Retina (tissue), 1 donor: ENCODE measurements at places on chromosomes 11 and 22.
A peak's percentile ranks its signal among the peaks of the same experiment; 100 is the strongest.

GRCh38 chr11:57742087-57742452, 779 bp downstream of the SELENOH start:
- no peak for DNase-seq

- no peak for DNase-seq
Observed at GRCh38 chr11:116644201-116644940, 128.4 kb downstream of the BUD13 start.

- DNase-seq, result no peak
Observed at GRCh38 chr11:73281201-73281741, 9.1 kb downstream of the P2RY6 start.

DNA sequence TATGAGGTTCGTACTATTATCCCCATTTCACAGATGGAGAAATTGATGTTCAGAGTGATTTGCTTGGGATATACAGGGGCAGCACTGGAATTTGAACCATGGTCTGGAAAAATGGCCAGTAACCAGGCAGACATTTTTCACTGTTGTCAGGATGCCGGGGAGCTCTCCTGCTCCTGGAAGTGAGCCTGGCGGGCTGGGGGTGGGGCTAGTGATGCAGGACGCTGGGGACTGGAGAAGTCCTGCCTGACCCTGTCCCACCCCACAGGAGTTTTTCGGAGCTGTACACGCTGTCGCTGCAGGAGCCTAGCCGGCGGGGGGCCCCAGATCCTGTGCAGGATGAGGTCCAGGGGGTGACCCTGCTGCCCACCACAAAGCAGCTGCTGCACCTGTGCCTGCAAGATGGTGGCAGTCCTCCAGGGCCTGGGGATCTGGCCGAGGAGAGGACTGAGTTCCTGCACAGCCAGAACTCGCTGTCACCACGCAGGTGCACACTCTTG, 11.1 kb downstream of the SIPA1 start:
- DNase-seq, result no peak

DNA sequence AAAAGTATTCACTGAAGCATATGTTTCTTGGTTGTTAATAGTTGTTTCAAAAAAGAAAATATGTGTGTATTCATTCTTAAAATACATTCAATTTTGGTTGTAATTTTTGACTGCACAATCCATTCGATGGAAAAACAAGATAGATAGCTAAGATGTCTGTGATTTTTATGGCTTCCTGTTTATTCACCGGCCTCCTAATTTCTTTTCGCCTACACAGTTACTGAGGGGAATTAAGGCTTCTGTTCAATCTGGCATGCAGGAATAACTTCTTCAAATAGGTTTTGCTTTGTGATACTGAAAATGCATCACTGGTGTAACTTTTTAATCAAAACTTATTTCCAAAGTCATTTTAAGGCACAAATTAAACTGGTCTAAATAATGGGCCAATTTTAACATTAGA, 290.8 kb upstream of the ARHGAP42 start:
- no peak for DNase-seq

DNA sequence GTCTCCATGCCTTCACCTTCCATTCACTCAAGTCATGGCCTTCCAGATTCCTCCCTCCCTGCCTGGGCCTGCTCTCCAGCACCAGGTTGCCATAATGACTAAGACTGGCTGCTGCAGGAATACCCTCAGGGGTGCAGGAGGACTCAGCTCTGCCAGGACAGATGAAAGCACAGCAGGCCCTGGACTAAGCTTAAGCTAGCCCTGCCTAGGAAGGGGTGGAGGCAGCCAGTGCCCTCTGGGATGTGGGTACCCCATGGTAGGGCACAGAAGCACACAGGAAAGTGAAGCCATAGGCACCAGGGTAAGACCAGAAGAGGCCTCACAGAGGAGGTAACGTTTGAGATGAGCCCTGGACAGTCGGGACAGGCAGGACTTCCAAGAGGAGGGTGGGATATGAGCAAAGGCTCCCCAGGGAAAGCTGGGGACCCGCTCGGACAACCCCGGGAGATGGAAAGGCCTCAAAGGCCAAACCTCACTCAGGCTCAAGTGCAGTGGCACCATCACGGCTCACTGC, 3.0 kb upstream of the RIN1 start:
- DNase-seq, result no peak

GRCh38 chr11:83069441-83070043, 2.2 kb downstream of the RAB30 start:
- peak; percentile 9 for DNase-seq

- no peak for DNase-seq
Observed at GRCh38 chr11:102393272-102393730, 46.3 kb downstream of the BIRC2 start.

DNA sequence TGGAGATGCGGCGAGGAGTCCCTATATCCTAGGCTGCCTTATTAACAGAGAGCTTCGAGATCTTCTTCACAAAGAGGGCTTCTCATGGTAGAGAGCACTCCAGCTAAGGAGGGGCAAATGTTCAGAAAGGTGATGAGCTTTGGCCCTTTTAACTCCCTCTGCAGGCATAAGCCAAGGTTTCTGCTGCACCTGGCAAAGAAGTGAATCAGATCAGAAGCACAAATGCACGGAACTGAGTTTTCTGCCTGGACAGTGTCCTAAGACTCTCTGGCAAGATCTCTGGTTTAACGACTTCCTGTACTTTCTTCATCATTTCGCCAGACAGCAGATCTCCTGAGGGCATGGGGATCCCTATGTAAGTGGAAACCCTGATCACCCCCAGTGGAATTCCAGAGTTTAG, 37.2 kb downstream of the POU2AF3 start:
- DNase-seq, result no peak

GRCh38 chr11:79503028-79503427, 62.2 kb upstream of the TENM4 start:
- DNase-seq, result no peak

DNA sequence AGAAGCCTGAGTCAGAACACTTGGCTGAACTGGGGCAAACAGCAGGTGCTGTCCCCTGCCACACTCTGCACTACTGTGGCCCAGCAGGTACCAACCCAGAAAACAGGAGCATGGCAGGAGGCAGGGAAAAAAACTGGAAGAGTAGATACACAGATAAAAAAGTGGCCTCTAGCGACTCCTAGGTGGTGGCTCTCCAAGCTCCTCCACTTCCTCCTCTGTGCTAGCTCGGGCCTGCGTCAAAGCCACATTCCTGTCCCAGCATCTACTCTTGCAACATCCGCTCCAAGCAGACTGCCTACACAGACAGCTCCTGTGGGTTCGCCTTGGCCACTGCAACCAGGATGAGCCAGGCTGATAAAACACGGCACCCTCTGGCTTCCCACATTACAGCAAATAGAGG, 6.9 kb downstream of the OR8B12 start:
- DNase-seq, result peak; percentile 19
